Activated CD8-positive, alpha-beta memory T cell treated with anti-CD3 and anti-CD28 coated beads for 1 hour (primary cell): ENCODE measurements at places on chromosomes 4 and X.

DNA sequence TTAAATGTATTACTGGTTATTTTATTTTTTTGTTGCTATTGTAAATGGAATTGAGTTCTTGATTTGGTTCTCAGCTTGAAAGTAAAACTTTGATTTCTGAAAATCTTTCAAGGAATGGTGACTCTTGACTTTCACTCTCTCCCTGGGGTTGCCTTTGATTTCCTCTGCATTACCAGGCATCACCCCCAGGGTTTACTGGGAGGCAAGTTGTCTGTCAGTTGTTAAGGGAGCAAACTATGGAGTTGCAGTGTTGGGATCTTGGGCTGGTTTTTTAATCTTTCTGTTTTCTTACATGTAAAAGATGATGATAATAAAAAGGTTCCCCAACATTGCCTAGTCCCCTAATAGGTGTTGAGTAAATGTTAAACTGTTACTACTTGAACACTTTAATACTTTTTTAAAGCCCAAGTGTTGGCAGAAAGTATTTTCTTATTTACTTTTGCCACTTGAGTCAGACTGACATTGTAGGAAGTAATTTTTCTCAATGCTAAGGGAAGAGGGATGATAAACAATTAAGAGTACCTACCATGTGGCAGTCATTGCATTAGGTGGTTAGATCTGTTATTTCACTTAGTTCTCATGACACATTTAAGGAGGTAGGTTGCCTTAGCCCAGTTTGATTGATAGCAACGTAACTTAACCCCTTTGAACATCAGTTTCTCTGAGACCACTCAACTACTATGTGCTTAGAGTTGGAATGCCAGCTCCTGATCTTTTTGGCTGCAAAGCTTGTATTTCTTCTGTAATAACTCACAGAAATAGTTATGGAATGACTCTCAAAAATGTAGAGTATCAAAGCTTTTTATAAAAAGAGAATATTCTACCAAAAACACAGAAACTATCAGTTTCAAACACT, 67.1 kb downstream of the DCLK2 start:
- DNase-seq = no peak

DNA sequence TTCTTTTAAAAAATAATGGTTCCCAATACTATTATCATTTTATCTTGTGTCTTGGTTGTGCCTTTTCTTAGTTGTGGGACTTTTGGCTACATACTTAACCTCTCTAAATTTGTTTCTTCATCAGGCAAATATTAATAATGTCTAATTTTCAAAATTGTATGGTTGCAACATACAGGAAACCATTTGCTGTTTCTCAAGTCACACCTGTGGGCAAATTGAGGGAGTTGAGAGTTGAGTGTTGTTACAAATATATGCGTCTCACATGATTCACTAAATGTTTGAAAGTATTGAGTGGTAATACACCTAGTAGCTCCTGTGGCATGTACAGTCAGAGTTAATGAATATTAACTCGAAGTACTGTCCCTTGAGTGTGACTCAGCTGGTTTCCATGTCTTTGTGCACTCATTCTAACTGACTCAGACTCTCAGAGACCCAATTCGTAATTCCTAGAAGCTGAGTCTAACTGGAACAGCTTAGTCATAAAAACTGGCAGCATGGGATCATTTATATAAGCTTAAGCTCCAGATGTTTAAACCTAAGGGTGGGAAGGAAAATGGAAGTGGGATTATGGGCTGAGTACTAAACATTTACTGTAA, 802.4 kb downstream of the TRIML1 start:
- no peak for DNase-seq

DNA sequence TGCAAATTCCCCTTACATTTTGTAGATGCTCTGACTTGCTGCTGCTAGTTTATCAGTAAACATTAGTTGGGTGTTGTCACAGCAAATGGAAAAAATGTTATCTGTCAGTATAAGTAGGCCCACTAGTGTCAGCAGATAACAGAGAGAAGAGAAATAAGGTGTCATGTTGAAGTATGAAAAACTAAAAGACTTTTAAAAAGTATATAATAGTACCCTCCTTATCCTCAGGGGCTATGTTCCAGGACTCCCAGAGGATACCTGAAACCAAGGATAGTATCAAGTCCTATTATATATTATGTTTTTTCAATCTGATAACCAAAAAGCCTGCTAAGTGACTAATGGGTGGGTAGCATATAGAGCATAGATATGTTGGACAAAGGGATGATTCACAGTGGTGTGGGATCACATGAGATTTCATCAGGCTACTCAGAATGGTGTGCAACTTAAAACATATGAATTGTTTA, 11.6 kb upstream of the BMP2K start:
- no peak for DNase-seq

DNA sequence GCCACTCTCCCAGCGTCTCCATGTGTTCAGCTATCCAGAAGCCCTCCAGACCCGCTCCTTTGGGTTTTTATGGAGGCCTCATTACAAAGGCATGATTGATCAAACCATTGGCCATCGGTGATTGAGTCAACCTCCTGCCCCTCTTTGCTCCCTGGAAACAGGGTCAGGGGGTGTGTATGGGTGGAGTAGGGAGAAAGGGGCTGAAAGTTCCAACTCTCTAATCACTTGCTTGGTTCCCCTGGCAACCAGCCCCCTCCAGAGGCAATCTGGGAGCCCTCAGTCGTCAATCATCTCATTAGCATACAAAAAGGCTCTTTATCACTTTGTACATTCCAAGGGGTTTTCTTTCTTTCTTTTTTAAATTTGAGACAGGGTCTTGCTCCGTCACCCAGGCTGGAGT, 2.3 kb downstream of the TRIM2 start:
- no peak for DNase-seq

DNA sequence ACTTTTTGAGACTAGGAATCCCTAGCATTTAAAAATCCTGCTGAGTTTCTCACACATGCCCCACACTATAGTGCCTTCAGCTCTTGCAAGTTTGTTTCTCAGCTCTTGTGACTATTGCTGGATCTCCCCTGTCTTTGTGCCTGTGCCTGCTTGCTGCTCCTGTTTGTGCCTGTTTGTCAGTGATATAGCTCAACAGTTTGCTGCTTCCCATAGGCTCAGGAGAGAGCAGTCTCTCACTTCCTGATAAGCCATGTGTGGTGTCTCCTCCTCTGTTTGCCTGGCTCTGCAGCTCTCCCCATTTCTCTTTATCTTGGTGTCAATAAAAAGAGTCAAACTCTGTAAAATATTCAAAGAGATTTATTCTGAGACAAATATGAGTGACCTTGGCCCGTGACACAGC, 259.8 kb upstream of the CLNK start:
- DNase-seq = no peak

GRCh38 chrX:24982306-24982965, 33.3 kb downstream of the ARX start:
- no peak for DNase-seq

- no peak for DNase-seq
These were observed 33.7 kb downstream of the SH3RF1 start for GRCh38 chr4:169236873-169237626.

DNA sequence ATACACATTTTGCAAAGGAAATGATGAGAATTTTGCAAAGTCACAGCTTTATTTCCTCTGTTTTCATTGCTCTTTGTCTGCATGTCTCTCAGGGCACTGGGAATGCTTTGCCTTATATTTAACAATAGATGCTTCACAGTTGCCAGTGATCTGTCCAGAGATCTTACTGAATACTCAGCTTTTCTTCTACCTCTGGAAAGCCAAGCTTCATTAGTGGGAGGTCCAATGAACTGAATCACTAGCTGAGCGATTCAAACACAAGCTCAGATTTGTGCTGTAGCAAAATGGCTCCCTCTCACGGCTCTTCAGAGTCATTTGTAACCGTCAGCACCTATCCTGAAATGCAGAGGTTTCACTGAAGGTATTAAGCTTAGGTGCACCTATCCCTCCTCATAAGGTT, 138.9 kb downstream of the DCLK2 start:
- DNase-seq = no peak

- no peak for DNase-seq
These were observed 102.8 kb downstream of the KDM6A start for GRCh38 chrX:44975666-44976263.

DNA sequence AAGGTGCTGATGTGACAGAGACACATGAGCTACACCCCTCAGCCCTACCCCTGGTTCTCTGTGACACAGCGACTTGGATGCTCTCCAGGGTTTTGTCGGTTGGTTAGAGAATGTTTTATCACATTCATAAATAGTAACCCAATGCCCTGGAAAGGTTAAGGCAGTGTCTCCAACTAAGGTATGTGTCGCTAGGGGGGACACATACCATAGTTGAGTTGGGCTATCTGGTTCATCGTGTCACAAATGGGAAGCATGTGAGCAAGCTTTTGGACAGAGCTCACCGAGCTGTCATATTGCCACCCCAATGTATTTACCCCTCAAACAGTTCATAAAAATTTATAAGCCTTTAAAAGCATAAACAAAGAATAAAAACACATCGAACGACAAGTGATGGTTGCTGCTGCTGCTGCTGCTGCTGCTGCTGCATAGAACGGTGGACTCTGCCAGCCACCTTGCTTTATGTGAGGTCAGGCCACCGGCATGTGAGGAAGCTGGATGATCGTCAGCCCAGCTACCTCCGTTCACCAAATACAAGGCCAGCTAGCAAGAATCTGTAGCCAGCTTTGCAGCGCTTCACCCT, 55.9 kb downstream of the STOX2 start:
- no peak for DNase-seq

DNA sequence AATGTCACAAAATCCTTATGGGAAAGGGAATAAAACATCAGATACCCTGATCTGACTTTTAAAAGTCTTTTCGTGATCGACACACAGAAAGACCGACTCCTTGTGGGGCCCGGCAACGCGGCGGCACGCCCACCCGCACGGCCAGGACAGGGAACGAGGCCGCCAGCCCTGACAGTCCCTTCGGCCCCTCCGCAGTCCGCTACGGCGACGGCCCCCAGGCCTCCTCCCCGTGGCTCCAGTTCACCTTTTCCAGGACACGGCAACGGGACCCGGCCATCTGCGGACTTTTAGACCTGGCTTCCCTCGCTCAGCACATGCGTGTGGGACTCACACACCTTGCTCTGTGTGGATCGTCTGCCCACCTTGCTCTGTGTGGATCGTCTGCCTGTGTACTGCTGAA, 33.6 kb upstream of the GTPBP6 start:
- no peak for DNase-seq

DNA sequence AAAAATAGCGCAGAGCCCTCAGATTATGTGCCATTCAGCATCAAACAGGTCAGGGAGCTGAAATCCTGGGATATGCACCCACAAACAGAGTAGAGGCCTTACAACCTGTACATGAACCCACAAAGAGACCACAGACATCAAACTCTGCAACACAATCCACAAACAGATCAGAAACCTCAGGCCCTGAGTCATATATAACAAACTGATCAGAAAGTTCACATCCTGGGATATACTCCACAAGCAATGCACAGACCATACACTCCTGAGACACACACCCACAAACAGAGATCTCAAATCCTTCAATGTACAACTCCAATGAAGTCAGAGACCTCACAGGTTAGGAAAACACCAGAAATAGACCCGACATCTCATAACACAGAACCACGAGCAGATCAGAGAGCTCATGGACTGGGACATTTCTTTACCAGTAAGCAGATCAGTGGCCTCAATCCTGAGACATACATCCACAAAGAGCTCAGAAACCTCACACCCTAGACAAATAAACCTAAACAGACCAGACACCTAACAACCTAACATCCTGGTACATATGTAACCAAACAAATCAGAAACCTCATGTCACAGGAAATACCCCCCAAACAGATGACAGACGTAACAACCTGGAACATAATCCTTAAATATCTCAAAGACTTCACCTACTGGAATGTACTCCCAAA, 24.2 kb downstream of the SUV39H1 start:
- no peak for DNase-seq
